Caki2 (cell line): ENCODE measurements at places on chromosomes 12 and 14.

DNA sequence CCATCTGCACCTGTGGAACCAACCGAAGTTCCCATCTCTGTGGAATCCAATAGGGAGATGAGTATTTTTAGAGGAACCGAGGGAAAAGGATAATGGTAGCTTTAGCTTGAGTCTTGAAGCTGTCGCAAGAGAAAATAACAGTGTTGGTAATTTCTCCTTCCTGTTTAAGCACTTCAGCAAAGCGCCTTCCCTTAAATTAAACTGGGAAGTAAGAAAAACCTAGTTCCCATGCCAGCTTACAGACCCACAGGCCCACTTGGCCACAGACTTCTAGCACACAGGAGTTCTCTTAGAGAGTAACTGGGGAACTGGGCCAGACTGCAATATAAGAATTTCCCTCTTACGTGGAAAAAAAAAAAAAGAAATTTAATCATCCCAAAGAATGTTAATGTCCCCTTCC, 223.8 kb downstream of the EFCAB11 start:
- DNase-seq, result no peak

- DNase-seq, result no peak
These were observed 16.1 kb upstream of the LYZ start for GRCh38 chr12:69331909-69332684.

DNA sequence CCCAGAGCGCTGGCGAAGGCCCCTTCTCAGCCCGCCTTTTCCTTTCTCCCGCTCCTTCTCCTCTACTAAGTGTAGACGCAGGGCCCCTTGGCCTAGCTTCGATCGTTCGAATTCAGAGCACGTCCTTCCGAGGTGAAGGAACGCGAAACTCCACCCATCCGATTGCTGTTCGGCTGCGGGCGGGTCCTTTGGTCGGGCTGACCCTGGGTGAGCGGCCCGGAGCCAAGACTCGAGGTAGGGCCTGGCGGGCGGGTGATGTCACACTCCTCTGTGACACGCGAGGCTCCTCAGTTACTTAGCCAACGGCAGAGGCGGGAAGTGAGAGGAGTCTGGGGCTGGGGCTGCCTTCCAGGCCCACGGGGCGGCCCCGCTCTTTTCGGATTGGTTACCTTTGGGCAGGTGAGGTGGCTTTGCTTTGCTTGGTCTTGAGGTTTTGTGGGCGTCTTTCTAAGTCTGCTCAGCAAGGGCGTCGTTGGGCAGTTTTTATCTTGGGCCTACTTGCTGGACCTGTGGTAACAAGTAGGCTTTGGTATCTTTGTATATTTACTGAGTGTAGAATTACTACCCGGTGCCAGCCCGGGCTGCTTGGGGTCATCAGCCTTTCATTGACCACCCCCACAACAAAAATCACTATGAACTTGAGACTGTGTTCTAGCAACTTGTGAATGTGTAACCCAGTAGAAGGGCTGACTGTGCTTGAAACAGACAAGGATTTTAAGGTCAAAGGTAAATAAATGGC, 694 bp downstream of the TMBIM6 start:
- DNase-seq, result peak; percentile 88

- DNase-seq, result no peak
These were observed 69.2 kb upstream of the MED13L start for GRCh38 chr12:116346741-116347140.

DNA sequence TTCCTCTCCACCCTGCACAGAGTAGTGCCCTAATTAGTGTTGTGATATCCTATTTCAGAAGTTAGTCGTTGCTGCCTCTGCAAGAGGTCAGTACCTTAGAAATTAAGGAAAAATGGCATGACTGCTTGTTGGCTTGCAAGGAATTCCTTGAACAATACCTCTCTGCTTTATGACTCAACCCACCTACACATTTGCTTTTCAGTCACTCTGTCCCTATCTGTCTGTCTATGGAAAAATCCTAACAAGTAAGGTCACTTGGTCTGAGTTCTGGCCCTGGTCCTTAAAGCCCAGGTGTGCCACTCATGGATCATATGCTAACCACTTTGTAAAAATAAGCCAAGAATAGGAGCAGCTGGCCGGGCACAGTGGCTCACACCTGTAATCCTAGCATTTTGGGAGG, 116.4 kb upstream of the ATF1 start:
- DNase-seq, result no peak

DNA sequence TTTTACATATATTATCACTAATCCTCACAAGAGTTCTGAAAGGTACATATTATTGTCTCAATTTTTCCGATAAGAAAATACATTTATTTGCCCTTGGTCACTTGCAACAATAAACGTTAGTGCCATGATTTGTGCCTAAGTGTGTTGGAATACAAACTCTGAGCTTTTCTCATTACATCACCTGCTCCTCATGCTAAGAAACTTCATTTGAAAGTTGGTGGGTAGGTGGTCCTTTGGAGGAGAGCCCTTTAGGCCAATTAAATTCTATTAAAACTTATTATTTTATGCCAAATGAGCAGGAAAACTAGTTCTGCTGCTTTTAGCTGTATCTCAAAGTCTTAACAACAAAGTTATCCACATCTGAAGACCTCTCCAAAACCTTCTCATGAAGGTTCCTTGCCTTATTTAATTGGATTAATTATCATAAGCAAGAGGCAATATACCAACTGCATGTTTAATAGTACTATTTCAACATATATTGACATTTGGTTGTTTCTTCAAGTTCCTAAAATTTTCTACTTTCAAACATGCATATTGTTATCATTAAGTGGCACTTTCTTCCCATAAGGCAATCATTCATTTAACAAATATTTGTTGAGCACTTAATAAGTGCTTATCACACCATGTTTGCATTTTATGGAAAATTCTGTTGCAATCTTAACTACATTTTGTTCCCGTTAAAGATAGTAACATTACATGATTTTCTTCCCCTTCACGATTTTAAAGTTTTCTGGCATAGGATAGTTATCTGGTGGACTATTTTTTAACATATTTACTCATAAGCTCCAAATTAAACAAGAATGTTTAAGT, 40.1 kb upstream of the LRRK2 start:
- DNase-seq, result no peak

- DNase-seq, result no peak
These were observed 10.4 kb upstream of the ZNF705A start for GRCh38 chr12:8146442-8146771.

- DNase-seq, result no peak
These were observed 759.9 kb upstream of the FLRT2 start for GRCh38 chr14:84770030-84770429.

GRCh38 chr14:22073801-22074200, 400.2 kb upstream of the OR4E1 start:
- DNase-seq, result no peak

DNA sequence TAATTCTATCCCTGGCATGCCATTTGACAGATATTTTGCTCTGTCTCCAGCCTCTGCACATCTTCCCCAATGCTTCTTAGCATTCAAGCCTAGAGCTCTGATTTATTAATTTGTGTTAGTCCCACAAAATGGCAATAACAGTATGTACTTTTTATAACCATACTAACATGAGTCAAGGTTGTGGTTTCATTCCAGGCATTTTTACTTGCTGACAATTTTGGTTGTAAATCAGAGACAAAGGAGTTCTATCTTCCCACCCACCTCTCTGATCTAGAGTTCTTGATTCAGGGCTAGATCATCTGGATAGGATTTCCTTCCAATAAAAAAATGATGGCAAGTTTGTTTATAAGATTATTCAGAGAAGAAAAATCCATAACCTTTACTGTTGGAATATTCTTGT, 18.5 kb upstream of the CISTR start:
- no peak for DNase-seq

GRCh38 chr12:60148109-60148508, 552.3 kb downstream of the SLC16A7 start:
- no peak for DNase-seq

DNA sequence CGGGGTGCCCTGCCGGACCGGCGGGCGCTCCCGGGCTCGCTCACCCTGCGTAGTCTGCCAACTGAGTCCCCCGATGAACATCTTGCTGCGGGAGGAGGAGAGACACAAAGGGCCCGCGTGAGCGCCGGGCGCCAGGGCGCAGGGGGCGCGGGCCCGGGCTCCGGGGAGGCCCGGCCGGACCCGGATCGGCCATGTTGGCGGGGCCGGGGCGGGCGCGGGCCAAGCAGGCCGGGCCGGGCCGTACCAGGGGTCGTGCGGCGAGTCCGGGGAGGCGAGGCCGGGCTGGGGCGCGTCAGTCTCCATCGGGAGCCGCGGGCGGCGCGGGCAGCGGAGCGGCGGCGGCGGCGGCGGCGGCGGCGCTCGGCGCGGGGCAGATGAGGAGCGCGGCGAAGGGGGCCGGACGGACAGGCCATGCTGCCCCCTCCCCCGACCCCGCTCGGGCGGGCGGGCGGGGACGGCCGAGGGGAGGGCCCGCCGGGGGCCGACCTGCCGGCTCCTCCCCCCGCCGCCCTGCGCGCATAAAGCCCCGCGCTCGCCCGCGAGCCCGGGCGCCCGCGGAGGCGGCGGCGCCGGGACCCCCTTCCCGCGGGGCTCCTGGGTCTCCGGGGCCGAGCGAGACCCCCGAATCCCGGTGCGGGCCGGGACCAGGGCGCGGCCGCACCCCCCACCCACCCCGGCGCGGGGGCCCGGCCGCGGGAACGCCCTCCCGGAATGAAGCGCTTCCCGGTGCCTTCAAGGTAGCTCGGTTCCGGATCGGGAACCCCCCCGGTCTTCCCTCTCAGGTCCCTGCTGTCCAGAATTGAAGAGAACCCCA, at the start of gene MSI1:
Gene MSI1 (minus strand): TSS at position 376 of the 814 bp plus-strand sequence. CDS start 73 bp downstream, at position 303.
- no peak for DNase-seq

GRCh38 chr12:53208877-53209463, 1.9 kb upstream of the ITGB7 start:
- no peak for DNase-seq

GRCh38 chr12:109845824-109846205, 12.6 kb upstream of the TRPV4 start:
- DNase-seq, result no peak
